ENCODE measurements at places on chromosomes 16 and 17. TPM values are rescaled to one million over a fixed set of nuclear protein-coding genes. Genes with fewer than 3 reads are reported as not detected.

MT1G gene
- total RNA-seq: not detected

KIF2B gene
- total RNA-seq: not detected

RASL10B gene
- 14.0 TPM for total RNA-seq

SPEM2 gene
- total RNA-seq: not detected

SAMD14 gene
- 2.0 TPM for total RNA-seq

CCL5 gene
- not detected for total RNA-seq

SCARF1 gene
- 13.7 TPM for total RNA-seq

AOC2 gene
- 0.23 TPM for total RNA-seq

TPPP3 gene
- total RNA-seq: 9.1 TPM

HES7 gene
- total RNA-seq: not detected

GNG13 gene
- total RNA-seq: not detected

INCA1 gene
- total RNA-seq: 2.3 TPM

TNS4 gene
- total RNA-seq: not detected

CACNA1G gene
- not detected for total RNA-seq

HSD17B2 gene
- total RNA-seq: not detected

KRTAP9-8 gene
- total RNA-seq: not detected

CENPV gene
- 11.5 TPM for total RNA-seq

CCL16 gene
- not detected for total RNA-seq

PMP22 gene
- 170 TPM for total RNA-seq

CHD9 gene
- 56.2 TPM for total RNA-seq

ARL5C gene
- not detected for total RNA-seq

P3H4 gene
- total RNA-seq: 5.4 TPM

DPEP1 gene
- total RNA-seq: not detected

SLC6A4 gene
- total RNA-seq: 0.13 TPM

HSPB9 gene
- total RNA-seq: not detected

AURKB gene
- total RNA-seq: 0.23 TPM

IL4R gene
- 17.1 TPM for total RNA-seq
